ENCODE measurements at places on chromosomes 6 and 20.

DNA sequence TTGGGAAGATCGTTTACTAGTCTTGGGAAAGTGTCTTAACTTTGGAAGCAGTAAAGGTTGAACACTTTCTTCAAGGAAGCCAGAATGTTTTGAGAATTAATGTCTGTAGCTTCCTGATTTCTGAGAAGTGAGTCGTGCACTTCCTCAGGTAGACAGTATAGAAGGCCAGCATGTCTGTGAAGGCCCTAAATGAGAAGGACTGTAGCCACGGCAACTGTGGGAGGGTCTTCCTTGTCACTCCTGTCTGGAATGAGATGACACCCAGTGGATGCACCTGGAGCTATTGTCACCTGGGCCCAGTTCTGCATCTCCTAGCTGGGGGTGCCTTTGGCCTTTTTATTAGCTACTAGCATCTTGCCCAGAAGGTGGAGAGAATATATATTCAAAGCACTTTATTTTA, 8.8 kb downstream of the STX16 start:
- DNase-seq = no peak

GRCh38 chr20:58086763-58087561, 141.5 kb downstream of the ANKRD60 start:
- no peak for DNase-seq

GRCh38 chr20:10611357-10611756, 62.4 kb downstream of the JAG1 start:
- DNase-seq = no peak

GRCh38 chr20:57985278-57985677, 243.2 kb downstream of the ANKRD60 start:
- DNase-seq = no peak

- DNase-seq = no peak
Measured at GRCh38 chr6:169243186-169243585, 10.5 kb downstream of the THBS2 start.

- no peak for DNase-seq
Measured at GRCh38 chr6:27617700-27618689, 145.1 kb upstream of the ZNF184 start.

GRCh38 chr6:131778169-131778568, 29.7 kb upstream of the ENPP1 start:
- no peak for DNase-seq

DNA sequence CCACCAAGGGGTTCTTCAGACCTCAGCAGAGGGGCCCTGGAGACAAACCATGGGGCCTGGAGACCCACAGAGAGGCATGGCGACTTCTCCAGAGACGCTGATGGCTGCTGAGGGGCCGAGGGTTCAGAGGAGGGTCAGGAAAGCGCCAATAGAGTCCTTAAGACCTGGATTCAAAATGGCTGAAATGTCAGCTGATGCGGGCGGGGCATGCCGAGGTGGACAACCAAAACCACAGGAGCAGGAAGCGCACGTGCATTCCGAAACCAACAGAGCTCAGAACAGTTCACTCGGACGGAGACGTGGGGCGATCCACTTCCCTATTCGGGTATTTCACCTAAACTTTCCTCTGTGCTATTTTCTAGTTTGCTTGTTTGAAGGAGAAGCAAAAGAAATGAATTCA, 99.9 kb upstream of the RIN2 start:
- no peak for DNase-seq

- DNase-seq = no peak
Measured at GRCh38 chr20:37333848-37334318, 12.1 kb upstream of the SRC start.

GRCh38 chr6:38797391-38797790, 82.3 kb downstream of the DNAH8 start:
- no peak for DNase-seq

DNA sequence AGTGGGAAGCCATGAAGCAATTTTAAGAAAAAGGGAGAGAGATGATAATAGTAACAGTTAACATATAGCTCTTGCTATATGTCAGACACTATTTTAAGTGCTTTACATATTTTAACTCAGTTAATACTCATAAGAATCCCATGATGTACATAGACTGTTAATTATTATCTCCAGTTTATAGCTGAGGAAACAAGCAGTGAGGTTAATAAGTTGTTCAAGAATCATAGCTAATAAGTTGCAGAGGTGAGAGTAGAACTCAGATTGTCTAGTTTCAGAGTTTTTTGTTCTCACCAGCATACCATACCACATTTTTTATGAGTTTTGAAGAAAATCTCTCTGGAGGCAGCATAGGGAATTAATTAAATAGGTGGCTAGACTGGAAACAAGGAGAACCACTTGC, 144.6 kb upstream of the MMS22L start:
- DNase-seq = no peak

- DNase-seq = no peak
Measured at GRCh38 chr6:125789576-125790357, 993 bp upstream of the NCOA7 start.

- DNase-seq = peak; percentile 31
Measured at GRCh38 chr20:49268600-49269365, 9.1 kb downstream of the ZNFX1 start.

DNA sequence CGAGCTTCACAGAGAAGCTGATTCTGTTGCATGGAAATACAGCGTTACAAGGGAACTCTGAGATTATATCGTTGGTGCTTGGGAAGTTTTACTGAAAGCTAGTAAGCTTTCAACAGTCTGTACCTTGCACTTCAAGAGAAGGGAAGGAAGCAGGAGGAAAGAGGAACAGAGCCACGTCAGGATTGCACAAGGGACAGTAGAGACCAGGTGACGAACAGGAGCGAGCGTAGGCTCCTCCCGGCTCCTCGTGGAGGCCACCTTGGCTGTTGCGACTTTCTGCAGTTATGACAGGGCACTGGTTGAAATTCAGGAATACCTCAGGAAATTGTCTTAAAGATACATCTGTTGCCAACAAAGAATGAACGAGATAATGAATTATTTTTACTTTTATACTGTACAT, 18.8 kb downstream of the RTF2 start:
- DNase-seq = no peak

DNA sequence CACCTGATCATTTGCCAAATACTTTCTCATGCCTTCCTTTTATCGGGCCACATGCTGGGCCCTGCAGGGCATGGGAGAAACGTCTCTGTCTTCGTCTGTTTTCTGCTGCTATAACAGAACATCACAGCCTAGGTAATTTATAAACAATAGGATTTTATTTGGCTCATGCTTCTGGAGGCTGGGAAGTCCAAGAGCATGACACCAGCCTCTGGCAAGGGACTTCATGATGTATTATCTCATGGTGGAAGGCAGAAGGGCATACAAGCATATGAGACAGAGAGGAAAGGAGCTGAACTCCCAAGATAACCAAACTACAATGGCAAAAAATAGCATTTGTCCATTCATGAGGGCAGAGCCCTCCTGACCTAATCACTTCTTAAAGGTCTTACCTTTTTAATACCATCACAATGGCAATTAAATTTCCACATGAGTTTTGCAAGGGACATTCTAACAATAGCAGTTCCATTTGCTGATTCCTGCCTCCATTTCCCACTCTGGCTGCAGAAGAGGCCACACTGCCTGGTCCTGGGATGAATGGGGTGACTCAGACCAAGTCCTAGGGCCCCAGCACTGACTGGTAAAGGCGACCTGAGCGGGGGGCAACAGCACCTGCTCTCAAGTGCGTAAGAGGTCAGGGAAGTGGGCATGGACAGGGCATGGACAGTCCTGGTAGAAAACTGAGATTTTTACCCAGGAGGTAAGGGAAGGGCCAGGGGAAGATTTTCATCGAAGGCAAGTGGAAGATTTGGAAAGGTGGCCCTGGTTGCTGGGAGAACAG, 5.1 kb upstream of the ZBP1 start:
- DNase-seq = no peak

GRCh38 chr6:26400626-26401025, 1.4 kb upstream of the BTN3A1 start:
- no peak for DNase-seq

DNA sequence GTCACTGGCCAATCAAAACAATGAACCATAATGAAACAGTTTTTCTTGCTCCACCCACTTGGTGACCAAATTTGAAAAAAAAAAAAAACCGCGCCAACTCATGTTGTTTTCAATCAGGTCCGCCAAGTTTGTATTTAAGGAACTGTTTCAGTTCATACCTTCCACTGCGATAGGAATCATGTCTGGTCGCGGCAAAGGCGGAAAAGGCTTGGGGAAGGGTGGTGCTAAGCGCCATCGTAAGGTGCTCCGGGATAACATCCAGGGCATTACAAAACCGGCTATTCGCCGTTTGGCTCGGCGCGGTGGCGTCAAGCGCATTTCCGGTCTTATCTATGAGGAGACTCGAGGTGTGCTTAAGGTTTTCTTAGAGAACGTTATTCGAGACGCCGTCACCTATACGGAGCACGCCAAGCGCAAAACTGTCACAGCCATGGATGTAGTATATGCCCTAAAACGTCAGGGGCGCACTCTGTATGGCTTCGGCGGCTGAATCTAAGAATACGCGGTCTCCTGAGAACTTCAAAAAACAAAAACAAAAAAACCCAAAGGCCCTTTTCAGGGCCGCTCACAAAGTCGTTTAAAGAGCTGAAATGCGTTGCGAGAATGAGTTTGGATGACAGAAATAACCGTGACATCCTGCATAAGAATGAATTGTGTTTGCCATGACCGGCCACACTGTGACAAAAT, 16.7 kb downstream of the HFE start:
- DNase-seq = peak; percentile 78

- no peak for DNase-seq
Measured at GRCh38 chr6:170174771-170175643, 115.9 kb downstream of the DLL1 start.

DNA sequence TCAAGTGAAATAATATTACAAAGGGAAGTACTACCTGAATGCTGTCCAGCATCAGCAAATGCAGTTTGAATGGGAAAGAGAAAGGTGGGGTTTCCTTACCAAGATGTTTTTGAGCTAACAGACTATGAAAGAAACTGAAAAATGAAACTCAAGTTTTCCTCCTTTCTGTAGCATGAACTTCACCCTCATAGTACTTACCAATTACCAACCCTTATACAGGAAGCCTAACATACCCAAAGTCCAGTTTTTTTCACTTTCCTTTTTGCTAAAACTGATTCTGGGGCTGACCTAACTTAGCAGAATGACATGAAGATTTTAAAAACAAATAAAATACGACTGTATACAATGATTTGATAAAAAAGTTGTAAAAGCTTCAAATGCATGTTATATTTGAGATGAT, 5.2 kb downstream of the ZNFX1 start:
- no peak for DNase-seq

DNA sequence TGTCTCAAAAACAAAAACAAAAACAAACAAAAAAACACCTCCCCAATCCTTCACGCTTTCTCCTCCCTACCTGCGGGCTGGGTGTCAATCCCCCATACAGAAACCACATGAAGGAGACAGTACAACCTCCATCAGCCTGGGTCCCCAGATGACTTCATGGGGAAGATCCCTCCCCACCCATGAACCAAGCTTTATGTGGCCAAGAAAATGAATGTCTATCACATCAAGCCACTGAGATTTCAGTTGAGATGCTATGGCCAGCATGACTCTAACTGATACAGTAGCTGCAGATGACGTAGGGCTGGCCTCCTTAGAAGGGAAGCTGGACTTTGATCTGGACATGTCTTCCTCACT, 21.2 kb upstream of the BNIP5 start:
- no peak for DNase-seq

GRCh38 chr6:40308533-40309306, 278.4 kb downstream of the LRFN2 start:
- peak; percentile 5 for DNase-seq

- no peak for DNase-seq
Measured at GRCh38 chr6:107539409-107539808, 49.5 kb downstream of the SOBP start.

DNA sequence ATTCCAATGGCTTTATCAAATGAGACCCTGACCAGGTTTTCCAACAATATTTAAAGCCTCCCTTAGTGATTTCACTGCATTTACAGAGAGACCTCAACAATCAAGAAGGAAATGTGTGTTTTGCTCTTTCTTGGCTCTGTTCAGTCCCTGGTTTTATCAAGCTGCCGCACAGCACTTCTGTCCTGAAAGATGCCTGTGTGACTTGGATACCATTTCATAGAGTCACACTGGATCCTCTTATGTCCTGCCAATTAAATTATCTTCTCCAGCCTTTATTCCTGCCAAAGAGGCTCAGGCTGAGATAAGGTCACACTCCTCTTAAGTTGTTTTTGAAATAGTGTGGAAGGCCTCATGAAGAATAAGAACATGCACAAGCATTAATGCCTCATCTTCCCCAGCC, 197.0 kb upstream of the RNF217 start:
- DNase-seq = no peak

GRCh38 chr6:149566410-149567193, 427 bp downstream of the GINM1 start:
- DNase-seq = no peak

GRCh38 chr6:153086225-153086990, 44.7 kb downstream of the RGS17 start:
- DNase-seq = no peak

DNA sequence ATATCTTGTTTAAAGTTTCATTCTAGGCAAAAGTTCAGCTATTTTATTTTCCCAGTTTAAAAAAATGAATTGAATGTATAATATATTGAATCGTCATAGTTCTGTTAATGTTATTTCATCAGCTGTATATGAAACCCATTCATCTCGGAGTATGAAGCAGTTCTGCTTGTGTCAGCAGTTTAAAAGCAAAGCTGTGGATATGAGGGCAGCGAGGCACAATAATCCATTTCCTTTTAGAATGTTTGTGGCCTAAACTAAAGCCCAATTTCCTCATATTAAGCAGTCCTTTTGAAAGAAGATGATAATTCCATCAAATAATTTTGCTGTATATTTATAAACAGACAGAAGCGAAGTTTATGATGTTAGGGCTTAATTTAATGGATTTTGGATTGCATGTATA, 300.1 kb downstream of the SAMD5 start:
- DNase-seq = no peak

- DNase-seq = peak; percentile 21
Measured at GRCh38 chr6:84052204-84052882, 18.8 kb downstream of the MRAP2 start.

DNA sequence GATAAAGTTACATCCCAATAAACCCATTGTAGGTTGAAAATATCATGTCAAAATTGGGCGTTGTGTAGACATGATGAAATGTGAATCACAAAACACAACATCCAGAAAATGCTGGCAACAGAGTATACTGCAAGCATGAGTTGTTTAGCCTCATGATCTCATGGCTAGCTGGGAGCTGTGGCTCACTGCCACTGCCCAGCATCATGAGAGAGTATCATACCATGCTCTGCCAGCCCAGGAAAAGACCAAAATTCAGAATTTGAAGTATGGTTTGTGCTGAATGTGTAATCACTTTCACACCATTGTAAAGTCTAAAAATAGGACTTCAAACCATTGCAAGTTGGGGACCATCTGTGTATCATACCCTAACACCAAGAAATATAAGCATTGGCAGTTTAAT, 45.2 kb upstream of the SMAP1 start:
- no peak for DNase-seq

- no peak for DNase-seq
Measured at GRCh38 chr20:62549499-62550086, 73.8 kb upstream of the GATA5 start.

DNA sequence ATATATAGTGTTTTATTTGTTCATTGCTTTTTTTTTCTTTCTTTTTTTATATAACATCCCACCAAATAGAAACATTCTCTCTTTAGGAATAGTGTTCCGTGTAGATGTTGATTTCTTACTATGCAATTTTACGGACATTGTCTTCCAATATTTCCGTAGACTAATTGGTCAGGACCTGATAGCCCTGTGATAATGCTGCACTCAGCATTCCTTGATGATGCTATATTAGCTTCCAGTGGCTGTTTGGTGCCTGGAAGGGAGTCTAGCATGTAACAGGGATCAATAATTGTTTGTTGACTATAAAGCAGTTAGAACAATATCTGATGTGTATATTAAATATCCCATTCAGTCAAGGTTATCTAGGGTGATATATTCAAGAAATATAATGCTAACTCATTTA, 6.7 kb upstream of the OR2W1 start:
- DNase-seq = no peak
